ENCODE measurements at places on chromosomes 7 and 10. TPM values are rescaled to one million over a fixed set of nuclear protein-coding genes. Genes with fewer than 3 reads are reported as not detected.

Gene ZSCAN21
- 6.9 TPM for total RNA-seq

Gene FAM237B
- not detected for total RNA-seq

- no peak overlapping the region for H3K27ac ChIP-seq
- peaks cover 10% of the 10 kb centered on the region for H3K36me3 ChIP-seq
- no peaks in the 10 kb centered on the region for H3K27me3 ChIP-seq
- DNase-seq, result no peak
- H3K4me1 ChIP-seq, result no peaks in the 10 kb centered on the region
Observed at GRCh38 chr10:73307203-73307800, 51.4 kb downstream of the CFAP70 start.

Gene LRRD1
- not detected for total RNA-seq

- H3K4me1 ChIP-seq, result no peaks in the 10 kb centered on the region
- no peaks in the 10 kb centered on the region for H3K27me3 ChIP-seq
- H3K27ac ChIP-seq, result no peak overlapping the region
- no peak overlapping the region for H3K4me3 ChIP-seq
- no peak for DNase-seq
- no peaks in the 10 kb centered on the region for H3K36me3 ChIP-seq
Observed at GRCh38 chr7:84783141-84783778, 403.6 kb downstream of the SEMA3D start.

Gene ECHDC3
- total RNA-seq, result 1.7 TPM

- H3K27me3 ChIP-seq, result no peaks in the 10 kb centered on the region
- DNase-seq, result peak; percentile 80
- H3K4me3 ChIP-seq, result peak overlapping the region; percentile 99
- H3K4me1 ChIP-seq, result peaks cover 89% of the 10 kb centered on the region
- peaks cover 96% of the 10 kb centered on the region for H3K36me3 ChIP-seq
Observed at GRCh38 chr10:110504111-110504735, 6.5 kb downstream of the DUSP5 start.

- H3K36me3 ChIP-seq, result peaks cover 30% of the 10 kb centered on the region
- H3K27me3 ChIP-seq, result no peaks in the 10 kb centered on the region
- DNase-seq, result no peak
- no peak overlapping the region for H3K27ac ChIP-seq
Observed at GRCh38 chr10:12250181-12250580, 54.2 kb downstream of the CDC123 start.

- H3K27ac ChIP-seq, result no peak overlapping the region
- H3K36me3 ChIP-seq, result peaks cover 23% of the 10 kb centered on the region
- H3K27me3 ChIP-seq, result no peaks in the 10 kb centered on the region
- no peak overlapping the region for H3K4me3 ChIP-seq
- H3K4me1 ChIP-seq, result no peaks in the 10 kb centered on the region
Observed at GRCh38 chr7:135359615-135360014, 126.0 kb downstream of the STRA8 start.

Gene LRRC18
- not detected for total RNA-seq
